ENCODE measurements at places on chromosomes 13 and 19. TPM values are rescaled to one million over a fixed set of nuclear protein-coding genes. Genes with fewer than 3 reads are reported as not detected.
A peak's percentile ranks its signal among the peaks of the same experiment; 100 is the strongest.

DNA sequence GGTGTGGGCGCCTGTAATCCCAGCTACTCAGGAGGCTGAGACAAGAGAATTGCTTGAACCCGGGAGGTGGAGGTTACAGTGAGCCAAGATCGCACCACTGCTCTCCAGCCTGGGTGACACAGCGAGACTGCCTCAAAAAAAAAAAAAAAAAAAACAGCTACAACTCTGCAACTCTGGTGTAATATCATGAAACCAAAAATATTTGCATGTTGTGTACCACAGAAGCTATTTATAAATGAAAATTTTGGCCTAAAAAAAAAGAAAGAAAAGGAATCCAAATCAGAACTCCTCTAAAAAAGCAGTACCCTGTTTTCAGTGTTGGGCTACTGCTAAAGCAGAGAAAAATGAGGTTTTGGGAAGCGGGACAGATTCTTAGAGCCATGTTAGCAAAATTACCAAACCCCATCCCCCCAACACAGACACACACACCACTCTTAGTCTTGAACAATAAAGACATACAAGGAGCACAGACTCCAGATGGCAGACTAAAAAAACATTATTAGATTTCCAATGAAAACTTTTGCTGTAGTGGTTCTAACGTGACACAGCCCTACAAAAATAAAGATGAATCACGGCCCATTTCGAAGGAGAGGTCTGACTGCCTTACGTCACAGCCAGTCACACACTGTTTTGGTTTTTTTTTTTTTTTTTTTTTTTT lies 51.5 kb downstream of the INSR start:
- peak; percentile 5 for DNase-seq

- DNase-seq = no peak
These were observed at the start of gene ZNF556 for GRCh38 chr19:2867025-2867991. Gene ZNF556 (plus strand): TSS chr19:2867335. CDS start chr19:2867422, 87 bp downstream.

GRCh38 chr19:48353677-48354076 lies 10.1 kb downstream of the TMEM143 start:
- no peak for DNase-seq

DNA sequence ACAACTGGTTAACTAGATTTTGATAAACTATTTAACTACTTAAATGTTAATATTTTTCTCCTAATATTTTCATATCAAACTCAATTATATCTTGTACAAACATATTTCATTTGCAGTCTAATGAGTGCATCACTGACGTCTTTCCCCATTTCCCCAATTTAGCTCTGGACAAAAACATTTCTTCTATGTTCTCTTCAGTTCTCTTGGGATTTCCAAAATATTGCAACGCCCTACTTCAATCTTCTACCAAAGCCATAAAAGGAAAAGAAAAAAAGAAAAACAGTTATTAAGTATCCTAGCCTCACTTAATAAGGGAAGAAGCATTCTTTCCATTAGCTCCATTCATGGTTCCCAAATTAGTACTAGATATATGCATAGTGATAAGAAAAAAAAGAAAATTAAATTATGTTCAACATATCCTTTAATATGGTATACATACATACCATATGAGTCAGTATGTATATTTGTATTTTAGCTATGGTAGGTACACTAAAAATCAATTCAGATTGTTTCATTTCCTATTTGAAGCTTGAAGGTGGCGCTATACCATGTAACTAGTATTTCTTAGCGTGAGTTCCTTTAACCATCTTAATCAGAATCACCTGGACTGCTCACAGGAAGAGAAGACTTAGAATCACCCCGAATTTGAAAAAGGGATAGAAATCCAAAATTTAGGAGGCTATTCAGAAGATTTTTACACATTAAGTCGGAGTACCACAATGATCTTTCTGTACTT lies 9.9 kb downstream of the FBXL3 start:
- no peak for DNase-seq

GRCh38 chr13:94849254-94849653 lies 136.9 kb upstream of the SOX21 start:
- DNase-seq = no peak

The LILRA5 gene
- not detected for total RNA-seq

DNA sequence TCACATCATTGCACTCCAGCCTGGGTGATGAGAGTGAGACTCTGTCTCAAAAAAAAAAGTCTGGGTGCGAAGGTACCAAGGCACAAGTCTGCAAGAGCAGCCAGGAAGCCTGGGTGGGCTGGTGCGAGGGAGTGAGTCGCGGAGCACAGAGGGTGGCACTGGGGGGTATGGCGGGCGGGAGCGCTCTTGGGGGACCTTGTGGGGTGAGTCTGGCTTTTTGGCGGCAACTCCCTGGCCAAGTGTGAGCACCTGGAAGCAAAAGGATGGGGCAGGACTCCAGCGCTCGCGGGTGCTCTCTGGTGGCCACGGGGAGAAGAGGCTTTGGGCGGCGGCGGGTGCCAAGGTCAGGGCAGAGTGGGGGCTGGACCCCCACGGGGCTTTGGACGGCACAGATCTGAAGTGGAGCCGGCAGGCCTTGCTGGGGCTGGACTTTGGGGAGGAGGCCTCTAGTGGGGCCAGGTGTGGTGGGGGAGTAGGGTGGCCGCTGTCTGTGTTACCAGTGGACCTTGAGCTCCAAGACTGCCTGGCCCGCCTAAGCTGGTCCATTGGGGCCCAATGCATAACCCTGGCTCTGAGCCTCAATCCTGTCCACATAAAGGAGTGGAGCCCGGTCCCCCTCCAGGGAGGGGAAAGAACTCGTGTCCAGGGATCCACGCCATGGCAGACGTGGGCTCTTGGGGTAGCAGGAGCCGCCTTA lies 1.6 kb downstream of the P2RY11 start:
- DNase-seq = no peak

GRCh38 chr13:106623799-106624460 lies 56.0 kb upstream of the ARGLU1 start:
- no peak for DNase-seq

GRCh38 chr13:42075517-42075916 lies 27.1 kb downstream of the DGKH start:
- no peak for DNase-seq

- no peak for DNase-seq
These were observed 148.7 kb downstream of the FOXO1 start for GRCh38 chr13:40517486-40518480.

The SLC25A41 gene
- not detected for total RNA-seq

GRCh38 chr13:46992383-46992952 lies 95.6 kb upstream of the HTR2A start:
- no peak for DNase-seq

The PAK4 gene
- 23.7 TPM for total RNA-seq

DNA sequence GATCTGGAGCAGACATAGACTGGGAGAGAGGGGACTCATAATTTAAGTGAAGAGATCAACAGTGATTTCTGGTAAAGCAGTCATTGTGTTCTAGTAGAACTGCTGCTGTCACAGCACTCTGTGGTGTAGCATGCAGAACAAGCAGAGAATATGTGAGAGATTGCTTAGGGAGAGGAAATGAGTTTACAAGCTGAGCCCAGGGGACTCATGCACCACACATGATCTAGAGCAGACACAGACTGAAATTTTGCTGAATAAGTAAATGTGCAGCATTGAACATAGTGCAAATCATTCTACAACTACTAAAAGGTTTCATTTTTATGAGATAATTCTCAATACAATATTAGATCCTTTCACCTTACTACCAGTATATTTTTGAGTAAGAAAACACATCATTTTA lies 125.7 kb downstream of the MYO16 start:
- DNase-seq = no peak

The CFD gene
- total RNA-seq = 1.3 TPM

The ERFL gene
- not detected for total RNA-seq

The FCER2 gene
- total RNA-seq = not detected

All from kidney epithelial cell (primary cell).